ENCODE measurements at places on chromosomes 12 and 14.
A peak's percentile ranks its signal among the peaks of the same experiment; 100 is the strongest.

- DNase-seq = no peak
These were observed 108.3 kb upstream of the CPSF6 start for GRCh38 chr12:69131077-69131476.

GRCh38 chr12:68866950-68867349 lies 59.0 kb downstream of the MDM2 start:
- DNase-seq = no peak

DNA sequence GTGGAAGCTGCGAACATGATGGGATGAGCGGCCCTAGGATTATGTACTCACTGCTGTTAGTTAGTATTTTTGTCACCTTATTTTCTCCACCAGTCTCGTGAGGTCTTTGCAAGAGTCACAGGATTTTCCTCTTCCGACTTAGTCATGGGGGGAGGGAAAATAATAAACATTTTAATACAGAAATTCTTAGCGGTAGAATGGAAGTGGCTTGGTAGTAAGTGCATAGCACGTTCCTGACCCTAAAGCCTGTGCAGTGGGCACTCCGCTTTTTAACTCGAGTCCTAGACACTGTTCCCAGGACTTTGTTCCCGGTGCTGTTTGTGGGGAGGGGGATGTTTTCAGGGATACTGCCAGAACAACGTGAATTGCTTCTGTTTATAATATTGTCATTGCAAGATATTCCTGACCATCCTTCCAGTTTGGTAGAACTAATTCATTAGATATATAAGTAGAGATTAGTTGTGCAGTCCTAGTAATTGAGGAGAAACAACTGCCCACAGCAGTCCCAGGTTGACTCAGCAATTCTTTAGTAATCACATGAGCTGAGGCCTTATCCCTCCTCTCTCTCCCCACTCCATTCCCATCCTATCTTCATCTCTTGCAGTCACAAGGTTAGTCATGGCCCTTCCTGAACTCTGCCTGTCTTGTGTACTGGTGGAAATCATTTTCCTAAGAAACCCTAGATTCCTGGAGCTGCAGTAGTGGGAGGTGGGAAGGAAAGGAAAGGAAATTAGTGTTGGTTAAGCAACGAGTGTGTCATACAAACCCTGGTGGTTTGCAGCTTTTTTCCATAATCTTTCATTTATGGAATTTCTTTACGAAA lies 799 bp downstream of the SLC38A6 start:
- no peak for DNase-seq

GRCh38 chr14:57582746-57583145 lies 89.1 kb upstream of the CCDC198 start:
- DNase-seq = no peak

- DNase-seq = peak; percentile 94
These were observed 193.9 kb downstream of the EMP1 start for GRCh38 chr12:13390381-13390861.

GRCh38 chr14:63671987-63672386 lies 30.3 kb upstream of the WDR89 start:
- peak; percentile 50 for DNase-seq

DNA sequence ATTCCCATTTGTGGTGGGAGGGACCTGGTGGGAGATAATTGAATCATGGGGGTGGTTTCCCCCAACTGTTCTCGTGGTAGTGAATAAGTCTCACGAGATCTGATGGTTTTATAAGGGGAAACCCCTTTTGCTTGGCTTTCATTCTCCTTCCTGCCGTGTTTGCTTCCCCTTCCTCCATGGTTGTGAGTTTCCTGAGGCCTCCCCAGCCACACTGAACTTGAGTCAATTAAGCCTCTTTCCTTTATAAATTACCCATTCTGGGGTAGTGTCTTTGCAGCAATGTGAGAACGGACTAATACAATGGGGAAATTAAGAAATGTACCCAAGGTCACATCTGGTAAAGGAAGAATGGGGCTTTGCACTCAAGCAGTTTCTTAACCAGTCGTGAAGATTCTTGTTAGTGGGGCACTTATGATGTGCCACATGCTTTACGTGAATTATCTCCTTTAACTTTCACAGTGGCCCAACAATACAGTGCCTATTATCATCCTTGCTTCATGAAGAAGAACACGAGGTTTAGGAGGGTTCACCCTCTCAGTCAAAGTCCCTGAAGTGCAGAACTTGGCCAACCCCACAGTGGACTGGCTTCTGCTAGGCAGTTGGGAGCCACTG lies 234.3 kb downstream of the EFCAB11 start:
- no peak for DNase-seq

- DNase-seq = no peak
These were observed 31.5 kb downstream of the EPS8 start for GRCh38 chr12:15757553-15758255.

DNA sequence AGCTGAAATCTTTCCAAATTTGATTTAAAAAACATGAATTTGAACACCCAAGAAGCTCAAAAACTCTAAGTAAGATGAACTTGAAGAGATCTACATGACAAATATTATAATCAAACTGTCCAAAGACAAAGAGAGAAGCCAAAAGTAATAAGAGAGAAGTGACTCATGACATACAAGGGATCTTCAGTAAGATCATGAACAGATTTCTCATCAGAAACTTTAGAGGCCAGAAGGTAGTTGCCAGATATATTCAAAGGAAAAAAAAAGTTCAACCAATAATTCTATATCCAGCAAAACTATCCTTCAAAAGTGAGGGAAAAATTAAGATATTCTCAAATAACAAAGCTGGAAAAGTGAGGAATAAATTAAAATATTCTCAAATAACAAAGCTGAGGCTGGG lies 35.1 kb upstream of the MMP19 start:
- no peak for DNase-seq

DNA sequence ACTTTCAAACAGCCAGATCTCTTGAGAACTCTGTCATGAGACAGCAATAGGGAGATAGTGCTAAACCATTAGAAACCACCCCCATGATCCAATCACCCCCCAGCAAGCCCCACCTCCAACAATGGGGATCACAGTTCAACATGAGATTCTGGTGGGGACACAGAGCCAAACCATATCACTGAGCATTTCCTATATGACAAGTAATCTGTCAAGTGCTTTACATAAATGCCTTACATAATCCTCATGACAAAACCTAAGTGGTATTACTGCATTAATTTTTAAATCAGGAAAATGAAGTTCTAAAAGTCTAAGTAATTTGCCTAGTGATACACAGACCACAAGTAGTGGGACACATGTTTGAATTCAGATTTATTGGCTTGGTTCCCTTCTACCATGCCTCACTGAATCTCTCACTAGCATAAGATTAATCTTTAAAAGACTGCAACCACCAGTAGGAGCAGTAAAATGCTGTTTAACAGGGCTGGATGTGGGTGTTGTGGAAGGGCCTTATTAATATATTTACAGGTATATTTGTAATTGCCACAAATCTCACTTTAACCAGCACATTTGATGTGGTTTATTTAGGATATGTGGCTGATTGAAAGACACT lies 323.1 kb upstream of the FBXO33 start:
- DNase-seq = no peak
